ENCODE measurements at places on chromosomes 7 and 10.
A peak's percentile ranks its signal among the peaks of the same experiment; 100 is the strongest.

- DNase-seq: no peak
These were observed 94.7 kb downstream of the OSBPL3 start for GRCh38 chr7:24885305-24885704.

DNA sequence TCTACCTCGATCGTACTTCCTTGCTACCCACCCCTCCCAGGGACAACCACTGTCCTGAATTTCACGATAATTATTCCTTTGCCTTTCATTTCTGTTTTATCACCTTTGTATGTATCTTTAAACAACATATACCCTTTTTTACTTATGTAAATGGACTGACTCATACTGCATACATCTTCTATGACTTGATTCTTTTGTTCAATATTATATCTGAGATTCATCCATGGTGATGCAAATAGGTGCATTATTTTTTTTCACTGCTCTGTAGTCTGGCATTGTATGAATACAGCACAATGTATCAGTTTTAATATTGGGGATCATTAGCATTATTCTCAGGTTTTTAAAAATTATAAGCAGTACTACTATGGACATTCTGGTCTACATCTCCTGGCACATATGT lies 69.4 kb downstream of the ABCC2 start:
- no peak for DNase-seq

DNA sequence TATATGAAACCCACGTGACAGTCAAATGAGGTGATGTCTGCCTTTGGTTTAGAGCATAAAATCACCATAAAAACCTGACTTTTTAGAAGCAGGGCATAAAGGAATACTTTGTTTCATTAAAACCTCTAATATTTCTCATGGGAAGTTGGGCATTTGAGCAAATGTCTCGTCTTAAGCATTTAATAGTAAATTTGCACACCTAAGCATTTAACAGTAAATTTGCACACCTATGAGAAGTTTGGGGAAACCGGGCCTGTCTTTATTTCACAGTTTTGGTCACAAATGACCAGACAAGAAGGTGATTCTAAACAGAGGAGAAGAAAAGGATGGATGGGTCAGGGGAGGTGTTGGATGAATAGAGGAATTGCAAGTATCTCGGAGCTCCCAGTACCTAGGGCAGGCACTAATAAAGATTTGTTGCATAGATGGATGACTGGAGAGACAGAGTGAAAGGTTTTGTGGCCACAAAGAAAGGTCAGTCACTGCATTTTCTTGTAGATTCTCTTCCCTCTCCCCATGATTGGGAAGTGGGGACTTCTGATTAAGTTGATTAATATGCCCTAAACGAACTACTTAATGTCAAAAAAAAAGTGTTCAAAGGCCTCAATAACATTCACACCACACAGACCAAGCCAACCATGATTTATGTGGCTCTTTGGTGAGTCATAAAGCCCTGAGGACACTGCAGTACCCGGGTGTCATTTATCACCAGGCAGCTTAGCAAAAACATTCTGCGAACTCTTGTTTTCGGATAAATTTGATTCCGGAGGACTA lies 158.2 kb downstream of the SPAG6 start:
- DNase-seq: peak; percentile 16

DNA sequence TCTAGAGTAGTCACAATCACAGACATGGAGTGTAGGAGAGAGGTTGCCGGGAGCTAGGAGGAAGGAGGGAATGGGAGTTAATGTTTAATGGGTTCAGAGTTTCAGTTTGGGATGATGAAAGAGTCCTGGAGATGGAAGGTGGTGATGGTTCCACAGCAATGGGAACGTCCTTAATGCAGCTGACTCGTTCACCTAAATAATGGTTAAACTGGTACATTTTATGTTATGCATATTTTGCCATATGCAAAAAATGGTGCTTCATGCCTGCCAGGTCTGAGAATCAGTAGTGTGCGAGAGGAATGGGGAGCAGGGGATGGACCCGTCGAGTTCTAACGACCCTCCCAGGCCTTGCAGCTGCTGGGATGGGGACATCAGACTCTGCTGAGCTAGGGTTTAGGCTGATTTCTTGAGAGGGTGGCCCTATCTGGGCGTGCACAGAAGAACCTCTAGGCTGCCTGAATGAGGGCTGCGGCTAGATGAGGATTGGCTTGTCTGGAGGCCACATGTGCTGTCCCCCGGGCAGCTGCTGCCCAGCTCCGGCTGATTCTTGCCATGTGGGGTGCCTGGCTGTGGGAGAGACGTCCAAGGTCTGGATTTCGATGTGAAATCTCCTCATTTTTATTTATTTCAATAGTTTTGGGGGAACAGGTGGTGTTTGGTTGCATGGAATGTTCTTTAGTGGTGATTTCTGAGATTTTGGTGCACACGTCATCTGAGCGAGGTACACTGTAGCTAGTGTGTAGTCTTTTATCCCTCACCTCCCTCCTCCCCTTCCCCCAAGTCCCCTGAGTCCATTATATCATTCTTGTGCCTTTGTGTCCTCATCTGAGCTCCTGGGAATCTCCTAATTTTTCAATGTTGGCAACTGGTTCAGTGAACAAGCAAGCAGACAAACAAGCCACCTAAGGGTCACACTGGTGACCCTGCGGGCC lies 116.0 kb downstream of the GRK5 start:
- no peak for DNase-seq

- no peak for DNase-seq
These were observed 209.1 kb upstream of the VWC2 start for GRCh38 chr7:49564379-49564714.

- DNase-seq: no peak
These were observed 4.5 kb downstream of the EIF4H start for GRCh38 chr7:74178632-74179031.

- peak; percentile 42 for DNase-seq
These were observed 9.3 kb downstream of the NOD1 start for GRCh38 chr7:30469303-30469702.

DNA sequence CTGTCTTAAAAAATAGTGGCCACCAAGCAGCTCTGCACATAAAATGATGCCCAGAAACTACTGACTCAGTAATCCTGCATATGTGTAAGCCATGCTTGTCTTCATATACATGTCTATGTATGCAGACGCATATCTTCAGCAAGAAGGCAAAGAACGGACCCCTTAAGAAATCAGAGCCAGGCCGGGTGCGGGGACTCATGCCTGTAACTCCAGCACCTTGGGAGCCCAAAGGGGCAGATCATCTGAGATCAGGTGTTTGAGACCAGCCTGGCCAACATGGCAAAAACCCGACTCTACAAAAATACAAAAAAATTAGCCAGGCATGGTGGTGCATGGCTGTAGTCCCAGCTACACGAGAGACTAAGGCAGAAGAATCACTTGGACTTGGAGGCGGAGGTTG lies 295.0 kb downstream of the TCERG1L start:
- DNase-seq: no peak

- no peak for DNase-seq
These were observed 271.0 kb downstream of the SKAP2 start for GRCh38 chr7:26593393-26593792.

GRCh38 chr10:118965096-118965495 lies 64.4 kb upstream of the NANOS1 start:
- DNase-seq: no peak

- DNase-seq: no peak
These were observed 143.2 kb downstream of the GRK5 start for GRCh38 chr10:119350502-119351097.

GRCh38 chr7:73718905-73719805 lies at the start of gene STX1A:
Gene STX1A, minus strand, starts transcription at chr7:73719669. Its CDS starts 38 bp downstream, at chr7:73719631.
- peak; percentile 42 for DNase-seq

- DNase-seq: peak; percentile 91
These were observed 29.5 kb upstream of the ANKRD2 start for GRCh38 chr10:97543025-97543546.

- DNase-seq: peak; percentile 23
These were observed 724.2 kb downstream of the GATA3 start for GRCh38 chr10:8778713-8779112.

DNA sequence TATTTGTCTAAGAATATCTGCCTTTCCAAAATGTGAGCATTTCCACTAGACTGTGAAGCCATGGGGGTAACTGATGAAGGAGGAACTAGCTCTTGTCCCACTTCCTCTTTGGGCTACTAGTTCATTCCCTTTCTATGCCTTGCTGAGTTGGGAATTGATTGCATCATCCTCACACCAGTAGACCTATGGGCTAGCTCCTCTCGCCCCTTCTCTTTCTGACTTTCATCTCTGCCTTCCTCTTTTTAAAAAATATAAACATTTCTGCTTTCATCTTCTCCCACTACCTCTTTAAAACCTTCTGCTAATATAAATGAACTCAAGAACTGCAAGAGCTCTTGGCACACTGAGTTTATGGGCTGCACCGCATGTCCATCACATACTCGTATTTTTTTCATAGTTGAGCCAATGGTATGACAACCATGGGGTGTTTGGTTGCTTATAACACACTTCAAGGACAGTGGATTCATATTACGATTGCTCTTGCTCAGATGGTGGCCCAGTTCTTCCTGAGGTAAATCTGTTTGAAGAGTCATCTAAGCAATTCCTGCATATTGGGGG lies 182.0 kb downstream of the REEP3 start:
- no peak for DNase-seq

DNA sequence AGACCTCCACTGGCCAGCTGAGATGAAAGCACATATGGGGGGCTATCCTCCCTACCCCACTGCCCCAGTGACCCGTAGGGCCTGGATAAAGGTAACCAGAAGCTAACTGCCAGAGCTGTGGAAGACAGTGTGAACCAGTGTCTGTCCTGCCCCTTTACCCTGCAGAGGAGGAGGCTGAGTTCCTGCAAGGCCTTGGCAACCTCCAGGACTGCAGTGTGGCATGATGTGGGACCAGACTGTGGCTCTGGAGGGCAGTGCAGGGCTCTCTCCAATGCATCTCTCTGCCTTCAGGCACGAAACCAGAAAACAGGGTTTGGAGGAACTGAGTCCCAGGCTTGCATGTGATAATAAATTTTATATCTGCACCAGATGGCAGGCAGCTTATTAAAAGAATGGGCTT lies 93.1 kb downstream of the EPC1 start:
- DNase-seq: no peak

GRCh38 chr10:73854310-73854709 lies 20.0 kb downstream of the CAMK2G start:
- no peak for DNase-seq

- DNase-seq: peak; percentile 81
These were observed 7.1 kb upstream of the BTBD16 start for GRCh38 chr10:122263971-122264370.

DNA sequence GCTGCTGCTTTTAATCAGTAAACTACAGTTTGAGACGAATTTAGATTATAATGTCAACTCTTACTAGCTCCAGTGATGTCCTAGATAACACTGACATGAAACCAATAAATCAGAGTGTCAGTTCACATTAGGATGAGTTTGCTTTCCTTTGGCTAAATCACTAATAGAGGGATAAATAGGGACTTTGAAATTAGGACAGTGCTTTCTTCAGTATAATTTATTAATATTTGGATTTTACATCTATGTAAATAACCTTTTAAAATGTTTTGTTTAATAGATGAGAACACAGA lies 55.6 kb downstream of the C1GALT1 start:
- DNase-seq: no peak

GRCh38 chr10:114486938-114487814 lies 82.9 kb upstream of the AFAP1L2 start:
- no peak for DNase-seq

- no peak for DNase-seq
These were observed 20.5 kb upstream of the GATA3 start for GRCh38 chr10:8033812-8034465.

DNA sequence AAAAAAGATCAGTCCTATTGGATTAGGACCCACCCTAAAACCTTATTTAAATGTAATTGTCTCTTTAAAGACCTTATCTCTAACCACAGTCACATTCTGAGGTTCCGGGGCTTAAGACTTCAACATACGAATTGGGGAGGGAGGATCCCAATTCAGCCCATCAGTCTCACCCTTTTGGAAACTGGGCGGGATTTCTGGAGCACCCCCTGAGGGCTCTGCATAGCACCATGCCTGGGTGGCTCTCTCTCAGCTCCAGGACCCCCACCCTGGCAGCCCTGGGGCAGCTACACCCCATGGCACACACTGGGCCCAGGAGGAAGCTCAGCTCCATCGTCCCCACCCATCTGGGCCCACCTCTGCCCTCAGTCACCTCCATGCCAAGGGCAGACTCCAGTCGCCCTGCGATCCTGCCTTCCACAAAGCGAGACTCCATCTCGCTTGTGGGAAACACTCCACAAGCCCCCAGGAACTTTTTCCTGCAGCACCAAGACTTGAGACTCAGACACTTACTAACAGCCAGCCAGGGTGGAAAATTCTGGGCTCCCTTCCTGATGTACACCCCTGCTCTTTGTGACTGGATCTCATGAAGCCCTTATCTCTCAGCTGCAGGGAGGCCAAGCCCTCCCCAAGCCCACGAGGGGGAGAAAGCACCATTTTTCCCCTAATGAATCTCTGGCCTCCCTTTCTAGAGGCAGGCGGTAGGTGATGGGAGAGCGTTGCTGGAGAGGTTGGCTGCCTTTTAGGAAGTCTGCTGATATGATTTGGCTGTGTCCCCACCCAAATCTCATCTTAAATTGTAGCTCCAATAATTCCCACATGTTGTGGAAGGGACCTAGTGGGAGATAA lies 90.8 kb upstream of the KDM7A start:
- no peak for DNase-seq

- DNase-seq: no peak
These were observed 52.9 kb downstream of the AUTS2 start for GRCh38 chr7:69651101-69651590.

GRCh38 chr10:103382769-103383168 lies 13.5 kb downstream of the ATP5MK start:
- DNase-seq: no peak

GRCh38 chr7:14381306-14381705 lies 391.8 kb upstream of the ETV1 start:
- no peak for DNase-seq

DNA sequence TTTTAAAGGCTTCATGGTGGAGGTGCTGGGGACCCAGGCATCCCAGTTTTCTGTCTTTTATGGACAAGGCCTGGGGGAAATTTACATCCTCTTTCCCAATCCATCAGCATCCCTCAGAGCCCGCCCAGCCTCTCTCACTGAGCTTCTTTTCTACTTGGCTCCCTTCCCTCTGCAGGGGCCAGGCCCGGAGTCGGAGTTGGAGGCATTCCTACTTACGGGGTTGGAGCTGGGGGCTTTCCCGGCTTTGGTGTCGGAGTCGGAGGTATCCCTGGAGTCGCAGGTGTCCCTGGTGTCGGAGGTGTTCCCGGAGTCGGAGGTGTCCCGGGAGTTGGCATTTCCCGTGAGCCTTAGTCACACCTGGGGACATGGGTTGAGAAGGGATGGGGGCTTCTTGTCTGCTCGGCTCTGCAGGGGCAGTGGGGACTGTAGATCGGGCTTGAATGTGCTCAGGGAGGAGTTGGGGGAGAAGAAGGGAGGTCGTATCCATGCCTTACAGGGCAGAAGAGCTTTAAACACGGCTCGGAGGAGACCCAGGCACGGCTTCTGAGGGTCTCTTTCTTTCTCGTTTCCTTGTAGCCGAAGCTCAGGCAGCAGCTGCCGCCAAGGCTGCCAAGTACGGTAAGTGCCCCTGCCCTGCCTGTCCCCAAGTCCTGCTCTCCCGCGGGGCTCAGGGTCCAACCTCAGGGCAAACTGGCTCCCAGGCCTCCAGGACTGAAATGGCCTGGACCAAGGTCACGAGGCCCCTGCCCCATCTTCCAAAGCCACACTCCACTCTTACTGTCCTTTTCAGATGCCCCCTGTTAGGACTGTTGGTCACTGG lies 27.3 kb upstream of the LIMK1 start:
- no peak for DNase-seq

GRCh38 chr7:137755846-137756651 lies 90.7 kb downstream of the DGKI start:
- DNase-seq: peak; percentile 84
